ENCODE measurements at places on chromosomes 6 and 20.

DNA sequence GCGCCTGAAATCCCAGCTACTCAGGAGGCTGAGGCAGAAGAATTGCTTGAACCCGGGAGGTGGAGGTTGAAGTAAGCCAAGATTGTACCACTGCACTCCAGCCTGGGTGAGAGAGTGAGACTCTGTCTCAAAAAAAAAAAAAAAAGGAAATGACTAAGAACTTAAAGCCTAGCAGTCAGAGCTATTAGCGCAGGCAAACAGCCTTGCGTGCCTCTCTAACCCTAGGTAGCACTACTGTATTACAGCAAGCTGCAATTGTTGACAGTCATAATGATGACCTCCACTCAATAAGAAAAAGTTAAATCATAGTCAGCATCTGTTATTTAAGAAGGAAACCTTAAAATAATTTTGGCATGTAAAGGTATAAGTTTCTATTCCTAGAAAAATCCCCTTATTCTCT, 14.4 kb downstream of the GSS start:
- no peak for DNase-seq

DNA sequence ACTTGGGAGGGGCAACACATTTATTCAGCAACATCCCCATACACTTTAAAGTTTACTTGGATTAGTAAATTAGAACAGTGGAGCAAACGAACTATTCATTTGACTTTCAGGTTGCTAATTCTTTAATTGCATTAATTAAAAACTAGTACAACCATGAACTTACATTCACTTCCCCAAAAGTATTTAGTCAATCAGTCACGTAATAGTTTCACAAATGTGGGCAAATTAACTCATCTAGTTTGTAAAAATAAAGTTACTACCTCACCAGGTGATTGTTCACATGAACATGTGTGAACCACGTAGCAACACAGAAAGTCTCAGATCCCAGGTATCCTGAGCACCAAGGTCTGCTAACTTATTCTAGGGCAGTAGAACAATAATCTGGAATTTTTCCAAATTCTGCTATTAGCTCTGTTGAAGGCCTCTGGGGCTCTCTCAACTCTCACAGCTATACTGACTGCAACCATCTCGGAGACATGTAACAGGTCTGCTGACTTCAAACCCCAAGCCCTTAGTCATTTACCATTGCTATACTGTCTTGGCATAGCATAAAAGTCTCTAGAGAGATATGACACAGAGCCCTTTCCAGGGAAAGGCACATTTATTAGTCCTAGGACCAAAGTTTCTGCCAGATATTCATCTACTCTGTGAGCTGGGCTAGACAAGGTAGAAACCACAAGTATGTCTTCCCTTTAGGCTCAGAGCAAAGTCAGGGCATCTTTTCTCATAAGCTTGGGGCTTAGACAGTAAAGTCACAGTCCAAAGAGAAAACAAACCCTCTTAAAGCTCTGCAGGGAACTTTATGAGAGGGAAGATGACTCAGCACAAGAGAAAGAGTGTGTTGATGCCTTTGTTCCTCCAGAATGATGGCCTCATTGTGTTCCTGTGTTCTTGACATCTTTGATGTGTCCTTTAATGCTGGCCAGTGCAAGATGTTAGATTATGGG, 50.9 kb upstream of the CCDC28A start:
- DNase-seq = no peak

- DNase-seq = no peak
Measured at GRCh38 chr6:16850681-16851026, 89.4 kb upstream of the ATXN1 start.

- DNase-seq = no peak
Measured at GRCh38 chr6:13883966-13884365, 40.8 kb upstream of the RNF182 start.

GRCh38 chr6:74979065-74979766, 226.6 kb downstream of the COL12A1 start:
- DNase-seq = no peak

DNA sequence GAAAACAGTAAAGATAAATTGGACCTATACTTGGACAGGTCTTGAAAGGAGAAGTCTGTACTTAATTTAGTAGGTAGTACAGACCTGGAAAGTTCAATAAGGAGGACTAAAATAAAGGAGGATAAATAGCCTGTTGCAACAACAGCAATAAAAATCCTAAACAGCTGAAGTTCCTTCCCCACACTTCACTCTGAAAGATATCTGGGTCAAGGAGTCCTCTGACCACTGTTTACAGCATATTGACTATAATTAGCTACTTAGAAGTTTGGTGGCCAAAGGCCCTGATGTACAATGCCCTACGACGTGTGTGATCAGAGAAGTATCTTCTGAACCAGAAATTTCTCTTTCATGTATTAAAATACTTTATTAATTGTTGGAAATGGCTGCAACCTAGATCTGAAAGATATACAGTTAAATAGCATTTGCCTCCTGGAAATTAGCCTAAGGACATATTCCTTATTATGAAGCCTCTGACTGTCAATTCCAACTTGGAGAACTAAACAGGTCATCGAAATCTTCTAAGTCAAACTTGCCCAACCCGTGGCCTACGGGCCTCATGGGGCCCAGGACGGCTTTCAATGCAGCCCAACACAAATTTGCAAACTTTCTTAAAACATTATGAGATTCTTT, 82.8 kb downstream of the KIF13A start:
- no peak for DNase-seq

DNA sequence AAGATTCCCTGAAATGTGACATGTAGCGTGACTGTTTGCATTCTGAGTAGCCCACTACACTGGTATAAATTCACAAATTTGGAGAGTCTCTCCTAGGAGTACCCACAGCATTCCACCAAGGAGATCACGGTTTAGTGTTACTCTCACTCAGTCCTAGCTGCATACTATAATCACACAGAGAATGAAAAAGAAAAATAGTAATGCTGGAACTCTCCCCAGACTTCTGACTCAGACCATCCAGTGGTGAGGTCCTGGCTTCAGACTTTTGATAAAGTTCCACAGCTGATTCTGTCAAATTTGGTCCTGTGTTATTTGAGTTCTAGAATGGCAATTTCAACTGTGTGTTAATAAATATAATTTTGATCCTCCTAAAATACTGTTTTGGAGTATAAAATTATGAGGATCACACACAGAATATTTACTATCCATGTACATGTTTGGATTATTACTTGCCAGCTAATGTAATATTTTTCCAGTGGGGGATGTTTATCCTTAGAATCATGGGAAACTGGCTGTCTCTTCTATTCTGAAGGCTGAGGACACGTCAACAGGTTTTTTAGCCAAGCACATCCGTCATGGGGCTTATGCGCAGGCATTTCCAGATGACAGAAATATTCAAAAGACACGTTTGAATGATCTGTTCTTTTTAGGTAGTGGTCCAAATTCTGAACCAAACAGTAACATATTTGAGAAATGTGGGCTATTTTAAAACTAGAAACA, 5.1 kb upstream of the KIAA0408 start:
- DNase-seq = no peak

DNA sequence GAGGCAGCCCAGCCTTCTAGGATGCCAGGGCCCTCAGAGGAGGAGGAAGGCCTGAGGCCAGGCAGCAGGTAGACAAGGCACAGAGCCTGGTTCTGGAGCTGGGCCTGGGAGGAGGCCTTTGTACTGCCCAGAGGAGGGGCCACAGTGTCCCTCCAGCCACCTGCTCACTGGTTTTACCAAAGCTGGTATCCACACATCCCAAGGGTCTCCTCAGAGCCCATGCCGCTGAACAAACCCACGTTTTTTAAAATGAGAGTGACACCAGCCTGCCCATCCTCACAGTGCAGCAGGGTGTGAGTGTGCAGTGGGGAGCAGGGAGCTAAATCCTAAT, 162.7 kb downstream of the LY86 start:
- no peak for DNase-seq

DNA sequence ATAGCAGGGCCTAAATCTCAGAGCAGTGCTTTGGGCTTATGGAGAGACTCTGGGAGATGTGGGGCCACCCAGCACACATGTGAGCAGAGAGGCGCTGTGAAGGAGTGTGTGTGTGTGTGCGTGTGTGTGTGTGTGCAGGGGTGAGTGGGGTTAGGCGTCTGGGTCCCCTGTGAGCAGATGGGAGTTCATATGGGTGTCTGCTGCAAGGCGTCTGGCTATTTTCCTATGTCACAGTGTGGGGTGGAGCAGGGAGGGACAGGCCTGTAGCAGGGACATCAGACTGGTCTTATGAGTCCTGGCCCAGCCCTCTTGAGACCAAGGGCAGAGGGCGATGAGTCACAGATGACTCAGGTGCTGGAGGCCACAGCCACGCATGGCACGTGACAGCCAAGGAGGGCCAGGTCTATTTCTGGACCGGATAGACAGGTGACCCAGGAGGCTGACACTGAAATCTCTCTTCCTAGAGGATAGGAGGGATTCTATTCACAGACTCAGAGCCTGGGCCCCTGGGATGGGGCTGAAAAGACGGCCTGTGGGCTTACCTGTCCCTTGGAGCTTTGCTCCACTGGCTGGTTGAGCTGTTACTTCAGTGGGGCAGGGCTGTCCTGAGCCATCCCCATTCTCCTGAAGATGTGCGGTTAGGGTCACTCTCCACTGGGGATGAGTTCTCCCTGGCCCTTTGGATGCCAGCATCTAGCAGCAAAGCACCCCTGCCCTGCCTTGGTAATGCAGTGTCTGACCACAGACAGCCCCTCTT, 28.9 kb downstream of the VEGFA start:
- no peak for DNase-seq

DNA sequence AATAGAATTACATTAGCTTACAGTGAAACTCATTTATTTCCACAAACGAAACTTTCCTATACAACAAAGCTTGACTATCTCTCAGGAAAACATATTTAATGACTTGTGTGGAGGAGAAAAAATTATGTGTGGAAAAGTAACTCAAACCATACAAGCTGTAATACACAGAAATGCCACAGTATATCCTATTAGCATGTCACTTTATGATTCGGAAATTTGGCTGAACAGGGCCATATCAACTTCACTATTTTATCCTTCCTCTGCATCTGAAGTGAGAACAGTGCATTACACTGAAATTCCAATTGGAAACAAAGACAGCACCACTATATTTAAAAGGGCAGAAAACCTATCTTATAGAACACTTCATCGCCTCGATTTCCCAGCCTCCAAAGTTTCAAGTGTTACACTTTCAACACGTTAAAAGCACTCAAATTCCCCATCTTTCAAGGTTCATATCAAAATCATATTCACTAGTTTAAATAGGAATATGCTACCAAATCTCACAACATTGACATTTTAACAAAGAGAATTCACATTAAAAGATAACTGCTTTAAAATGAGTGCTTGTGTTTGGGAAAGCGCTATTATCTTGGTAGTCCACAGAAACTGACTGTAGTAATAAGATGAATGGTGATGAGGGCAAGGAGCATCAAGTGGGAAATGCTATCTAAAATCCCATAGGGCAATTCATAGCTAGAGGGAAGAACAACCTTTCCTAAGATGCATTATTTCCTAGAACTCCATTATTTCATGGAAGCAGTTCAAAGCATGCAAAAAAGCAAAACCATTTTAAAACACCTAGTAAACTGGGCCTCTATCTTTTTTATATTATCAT, 1.8 kb downstream of the REV3L start:
- no peak for DNase-seq

DNA sequence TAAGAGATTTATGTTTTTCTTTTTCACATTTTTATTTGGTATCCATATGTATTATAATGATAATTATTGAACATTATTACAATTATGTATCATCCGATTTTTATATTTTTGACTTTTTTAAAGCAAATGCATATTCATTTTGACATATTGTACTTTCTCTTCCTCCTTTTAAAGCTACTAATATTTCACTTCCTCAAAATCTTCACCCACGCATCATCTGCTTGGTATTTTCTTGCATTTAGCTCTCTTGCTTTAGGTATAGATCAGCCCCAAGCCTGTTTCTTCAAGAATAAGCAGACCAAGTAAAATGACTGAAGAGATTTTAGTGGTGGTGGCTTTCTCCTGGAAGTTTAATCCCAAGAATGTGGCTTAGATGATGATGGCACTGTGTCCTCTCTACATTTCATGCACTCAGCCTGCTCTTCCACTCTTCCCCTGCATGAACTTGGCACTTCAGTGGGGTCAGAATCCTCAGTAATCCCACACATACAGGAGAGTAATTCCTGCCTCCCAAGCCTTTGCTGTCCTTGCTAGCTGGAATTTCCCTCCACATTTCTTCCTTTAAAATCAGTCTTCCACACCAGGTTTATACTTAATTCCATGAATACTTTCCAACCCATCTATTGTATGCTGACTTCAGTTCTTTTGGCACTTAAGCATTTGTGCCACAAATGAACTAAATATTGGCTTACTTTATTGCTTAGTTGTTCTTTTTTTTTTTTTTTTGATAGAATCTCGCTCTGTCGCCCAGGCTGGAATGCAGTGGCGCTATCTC, 8.2 kb downstream of the NCOA7 start:
- DNase-seq = no peak

Data from glomerular endothelial cell (primary cell).